Stromal cell of bone marrow (primary cell): ENCODE measurements at places on chromosomes 12 and 14.

DNA sequence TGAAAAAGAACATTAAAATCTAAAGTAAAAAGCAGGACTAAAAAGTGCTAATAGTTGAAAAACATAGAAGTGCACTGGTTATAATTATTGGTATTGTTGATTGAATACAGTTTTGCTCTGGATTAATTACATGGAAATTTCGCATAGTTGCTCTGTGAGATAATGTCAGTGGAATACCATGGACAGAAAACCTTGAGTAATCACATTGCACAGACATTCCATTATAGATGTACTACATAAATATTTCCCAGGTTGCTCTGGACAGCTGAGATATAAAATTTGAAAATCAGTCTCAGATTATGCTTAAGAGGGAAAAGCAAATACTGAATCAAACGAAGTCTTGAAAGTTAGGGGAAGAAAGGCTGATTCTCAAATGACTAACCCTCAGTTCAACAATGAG, 439.3 kb upstream of the FLRT2 start:
- no peak for DNase-seq

DNA sequence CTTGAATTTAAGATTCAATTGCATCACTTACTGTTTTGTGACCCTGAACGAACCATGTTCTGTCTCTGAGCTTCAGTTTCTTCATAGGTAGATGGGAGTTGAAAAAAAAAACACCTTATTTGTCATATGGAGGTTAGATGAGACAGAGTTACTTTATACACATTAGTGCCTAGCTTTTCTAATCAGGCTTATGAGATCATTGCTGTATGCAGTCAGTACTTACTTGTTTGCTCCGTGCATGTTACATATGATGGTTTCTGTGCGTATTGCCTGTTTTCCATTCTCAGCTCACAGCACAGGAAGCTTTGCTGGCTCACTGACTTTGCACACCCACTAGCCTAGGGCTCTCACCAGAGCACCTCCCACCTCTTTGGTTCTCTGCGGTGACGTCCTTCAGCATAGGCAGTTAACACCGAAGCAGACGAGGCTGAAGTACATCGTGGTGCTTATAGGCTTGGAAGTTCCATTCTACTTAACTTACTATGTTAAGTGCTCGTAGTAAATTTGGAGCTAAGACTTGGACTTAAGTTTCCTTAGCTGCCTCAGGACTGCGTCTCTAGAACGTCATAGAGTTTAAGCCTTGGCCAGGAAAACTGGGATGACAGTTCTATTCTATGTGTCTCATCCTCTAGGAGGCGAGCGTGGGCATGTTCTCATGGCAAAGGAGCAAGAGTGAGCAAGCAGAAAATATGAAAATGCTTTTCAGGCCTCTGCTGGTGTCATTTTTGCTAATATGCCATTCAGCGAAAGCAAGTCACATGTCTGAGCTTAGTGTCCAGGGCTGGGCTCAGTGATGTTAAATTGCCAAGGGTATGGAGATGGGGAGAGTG, 57.3 kb downstream of the NRXN3 start:
- no peak for DNase-seq

GRCh38 chr12:120064054-120064940, 52.3 kb downstream of the RAB35 start:
- no peak for DNase-seq

GRCh38 chr12:27589419-27589818, 65.4 kb downstream of the PPFIBP1 start:
- no peak for DNase-seq

DNA sequence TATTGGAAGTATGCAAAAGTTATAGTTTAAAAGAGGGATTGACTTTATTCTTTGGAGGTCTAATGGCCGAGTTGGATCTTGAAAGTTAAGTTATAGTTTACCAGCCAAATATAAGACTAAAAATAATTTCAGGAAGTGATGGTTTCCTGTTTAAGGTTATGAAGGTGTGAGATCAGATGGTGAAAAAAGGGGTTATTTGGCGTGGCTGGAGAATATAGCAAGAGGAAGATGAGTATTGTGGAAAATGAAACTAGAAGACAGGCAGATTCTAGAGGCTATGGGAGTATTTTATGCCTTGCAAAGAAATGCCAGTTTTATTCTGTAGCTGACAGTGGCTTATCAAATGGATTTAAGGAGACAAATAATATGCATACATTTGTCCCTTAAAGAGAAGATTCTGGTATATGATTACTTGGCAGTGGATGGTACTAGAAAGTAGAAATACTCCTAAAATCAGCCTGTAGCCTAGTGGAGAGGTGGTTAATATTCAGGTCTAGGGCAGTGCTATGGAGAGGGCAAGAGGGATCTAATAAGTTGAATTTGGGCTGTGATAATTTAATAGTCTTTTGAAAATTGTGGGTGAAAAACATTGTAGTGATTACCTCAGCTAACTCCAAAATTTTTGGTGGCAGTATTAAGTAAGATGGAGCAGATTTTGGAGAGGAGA, 1091.8 kb upstream of the ATXN7L3B start:
- DNase-seq, result no peak

- peak; percentile 85 for DNase-seq
Measured at GRCh38 chr14:87869619-87870583, 123.1 kb downstream of the GALC start.

- DNase-seq, result no peak
Measured at GRCh38 chr14:51862176-51862796, 1.9 kb downstream of the GNG2 start.

GRCh38 chr12:124506145-124506831, 61.1 kb downstream of the NCOR2 start:
- no peak for DNase-seq
